ENCODE measurements at places on chromosomes 12 and 14.

- DNase-seq, result no peak
Measured at GRCh38 chr14:39876916-39877315, 444.7 kb upstream of the FBXO33 start.

DNA sequence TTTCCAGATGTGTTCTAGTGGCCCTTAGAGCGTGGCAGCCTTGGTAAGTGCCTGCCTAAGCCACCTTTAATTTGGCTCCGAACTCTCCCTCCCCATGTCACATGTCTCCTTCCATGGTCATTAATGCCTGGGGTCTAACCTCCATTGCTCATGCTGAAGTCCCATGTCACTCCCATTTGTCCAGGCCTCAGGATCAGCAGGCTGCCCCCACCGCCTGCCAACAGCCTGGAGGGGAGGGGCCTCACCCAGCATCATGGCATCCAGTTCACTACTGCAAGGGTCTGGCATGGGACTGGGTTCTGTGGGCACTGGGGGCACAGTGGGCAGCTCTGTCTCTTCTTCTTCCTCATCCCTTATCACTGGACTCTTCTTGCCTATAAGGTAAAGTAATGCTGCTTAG is 4.4 kb downstream of the MMP19 start:
- DNase-seq, result no peak

DNA sequence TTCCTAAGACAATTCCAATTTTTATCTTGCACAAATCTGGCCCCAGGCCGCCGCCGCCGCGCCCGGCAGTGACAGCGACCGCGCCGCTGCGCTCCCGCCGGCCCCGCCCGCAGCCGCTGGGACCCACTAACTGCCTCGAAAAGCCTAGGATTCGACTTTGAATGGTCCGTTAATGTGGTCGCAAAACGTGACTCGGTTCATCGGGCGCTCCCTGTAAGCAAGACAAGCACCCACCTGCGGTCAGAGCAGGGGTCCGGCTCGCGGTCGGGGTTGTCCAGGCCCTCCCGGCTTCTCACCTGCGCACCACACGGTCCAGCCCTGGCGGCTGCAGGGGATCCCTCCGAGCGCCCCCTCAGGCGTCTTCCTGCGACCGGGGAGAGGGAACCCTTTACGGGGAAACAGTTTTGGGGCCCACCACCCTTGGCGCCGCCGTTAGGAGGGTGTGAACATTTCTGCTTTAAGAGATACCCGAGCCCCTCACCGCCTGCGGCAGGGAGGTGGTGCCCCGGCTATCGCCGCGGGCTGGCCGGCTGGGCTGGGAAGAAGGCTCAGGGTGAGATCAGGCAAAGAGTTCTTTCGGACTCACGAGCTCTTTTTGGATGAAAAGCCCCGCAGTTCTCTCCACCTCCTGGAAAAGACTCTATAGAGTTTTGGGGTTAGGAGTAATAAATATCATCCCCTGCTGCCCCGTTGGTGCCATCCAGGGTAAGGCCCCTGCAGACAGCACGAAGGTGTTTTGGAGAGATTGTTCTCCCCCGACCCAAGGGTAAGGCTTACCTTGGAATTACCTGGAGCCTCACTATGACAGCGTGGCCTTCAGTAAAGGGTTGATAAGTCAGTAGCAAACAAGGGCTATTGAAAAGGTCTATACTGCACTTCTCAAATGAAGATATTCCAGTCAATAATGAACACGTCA is 13.6 kb upstream of the FOXJ2 start:
- no peak for DNase-seq

DNA sequence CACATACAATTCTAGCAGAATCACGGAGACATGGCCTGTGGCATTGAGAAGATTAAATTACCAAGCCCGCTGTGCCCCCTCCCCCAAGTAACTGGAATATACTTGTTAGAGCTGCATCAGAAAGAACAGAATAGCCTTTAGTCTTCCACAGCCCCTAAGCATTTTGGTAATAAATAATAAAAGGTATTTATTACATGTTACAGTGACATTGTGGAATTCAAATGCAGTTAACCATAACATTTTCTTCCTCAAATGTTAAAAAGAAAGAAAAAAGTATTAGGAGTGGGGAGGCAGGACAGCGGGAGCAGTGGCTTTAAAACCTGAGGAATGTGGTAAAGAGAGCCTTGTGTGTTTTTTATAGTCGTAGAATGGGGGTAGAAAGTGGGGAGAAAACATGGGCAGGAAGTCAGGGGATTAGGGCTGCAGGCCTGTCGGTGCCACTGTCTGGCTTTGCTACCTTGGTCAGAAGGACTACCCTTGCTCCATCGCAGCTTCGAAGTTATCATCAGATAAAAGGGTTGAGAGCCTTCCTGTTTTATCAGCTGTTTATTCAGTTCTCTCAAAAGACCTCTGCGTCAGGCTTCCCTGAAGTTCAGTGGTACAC is 255.9 kb downstream of the MSRB3 start:
- no peak for DNase-seq

DNA sequence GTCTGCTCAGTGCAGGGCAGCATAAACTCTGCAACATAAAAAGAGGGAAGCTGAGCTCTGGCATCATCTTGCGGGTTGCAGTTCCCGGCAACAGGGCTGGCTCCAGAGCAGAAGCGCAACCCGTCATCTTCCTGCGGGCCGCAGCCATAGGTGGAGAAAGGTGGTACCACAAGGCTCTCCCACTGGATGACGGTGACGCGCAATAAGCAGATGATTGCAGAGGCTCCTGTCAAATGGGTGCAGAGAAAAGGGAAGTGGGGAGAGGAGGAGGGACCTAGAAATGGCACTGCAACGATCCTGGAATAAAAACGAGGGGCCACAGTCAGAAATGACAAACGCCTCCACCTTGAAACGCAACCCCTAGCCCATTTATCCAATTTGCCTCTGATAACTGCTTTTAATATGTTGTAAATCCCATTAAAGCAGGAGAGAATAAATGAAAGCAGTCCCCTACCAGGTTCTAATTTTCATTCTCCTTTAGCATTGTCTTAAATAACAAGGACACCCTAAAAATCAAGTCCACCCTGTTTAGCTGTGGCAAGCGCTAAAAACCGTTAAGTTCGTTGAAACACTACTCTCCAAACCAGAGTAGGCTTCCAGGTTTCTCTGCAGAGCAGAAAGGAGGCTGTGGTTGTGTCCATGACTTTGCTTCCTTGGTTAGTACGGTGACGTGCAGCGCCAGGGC is 30.9 kb upstream of the TUBA1C start:
- peak; percentile 98 for DNase-seq

DNA sequence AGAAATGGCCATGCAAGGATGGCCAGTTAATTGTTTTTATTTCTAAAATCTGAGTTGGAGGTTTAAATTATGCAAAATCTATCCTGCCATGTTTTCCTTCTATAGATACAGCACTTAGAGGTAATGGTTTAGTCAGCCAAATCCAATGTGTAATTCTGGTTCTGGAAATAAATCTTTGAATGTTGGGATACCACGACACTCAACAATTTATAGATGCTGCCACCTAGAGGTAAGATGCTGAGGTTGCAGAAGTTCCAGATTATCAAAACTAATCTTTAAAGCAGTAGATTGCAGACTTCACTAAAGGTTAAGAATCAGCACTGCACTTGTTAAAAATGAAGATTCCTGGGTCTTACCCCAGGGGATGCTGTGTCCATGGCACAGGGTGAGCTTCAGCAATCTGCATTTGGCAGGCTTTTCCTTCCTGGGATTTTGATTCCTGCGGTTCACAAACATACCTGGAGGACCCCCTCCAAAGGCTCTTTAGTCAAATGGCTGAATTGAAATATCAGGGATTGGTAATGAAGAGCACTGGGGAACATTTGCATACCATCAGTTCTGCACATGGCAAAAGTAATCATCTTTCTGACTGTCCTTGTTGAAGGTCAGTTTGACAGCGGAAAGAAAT is 53.4 kb upstream of the ANO4 start:
- DNase-seq, result no peak

- DNase-seq, result no peak
Measured at GRCh38 chr12:40587970-40588369, 104.3 kb upstream of the CNTN1 start.

GRCh38 chr12:56863789-56864188 is 70.4 kb downstream of the SDR9C7 start:
- DNase-seq, result no peak

DNA sequence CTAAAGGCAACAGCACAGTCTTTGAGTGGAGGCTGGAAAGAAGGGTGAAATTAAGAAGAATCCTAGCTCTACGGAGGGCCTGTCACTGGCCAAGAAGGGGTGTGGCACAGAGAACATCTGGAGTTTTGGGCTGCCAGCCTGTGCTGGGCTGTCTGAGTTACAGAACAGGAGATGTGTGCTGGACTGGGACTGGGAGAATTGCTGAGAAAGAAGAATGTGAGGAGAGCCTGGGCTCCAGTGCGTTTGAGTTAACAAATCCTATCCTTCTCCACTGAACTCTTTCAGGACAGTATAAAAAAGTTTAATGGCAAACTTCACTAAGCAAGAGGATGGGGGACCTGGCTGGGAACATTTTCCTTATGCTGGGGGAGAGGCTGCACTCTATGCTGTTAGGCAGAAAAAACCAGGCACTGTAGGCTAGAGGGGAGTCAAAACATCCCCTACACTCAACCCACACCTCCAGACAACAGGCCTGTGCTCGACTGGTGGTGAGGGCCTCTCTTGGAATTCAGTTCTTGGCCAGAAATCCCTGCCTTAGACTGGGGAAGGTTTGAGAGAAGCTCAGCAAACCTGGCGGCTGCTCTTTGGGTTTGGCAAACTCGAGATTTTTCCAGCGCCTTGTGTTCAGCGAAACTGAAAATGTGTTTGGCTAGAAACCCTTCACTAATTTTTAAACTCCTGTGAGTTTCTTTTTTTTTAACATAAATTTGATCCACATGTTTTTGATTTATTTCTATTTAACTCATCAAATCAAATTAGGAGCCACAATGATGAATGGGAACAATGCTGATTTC is 217.3 kb downstream of the MON2 start:
- no peak for DNase-seq

- no peak for DNase-seq
Measured at GRCh38 chr12:68930178-68930577, 2.8 kb downstream of the CPM start.

DNA sequence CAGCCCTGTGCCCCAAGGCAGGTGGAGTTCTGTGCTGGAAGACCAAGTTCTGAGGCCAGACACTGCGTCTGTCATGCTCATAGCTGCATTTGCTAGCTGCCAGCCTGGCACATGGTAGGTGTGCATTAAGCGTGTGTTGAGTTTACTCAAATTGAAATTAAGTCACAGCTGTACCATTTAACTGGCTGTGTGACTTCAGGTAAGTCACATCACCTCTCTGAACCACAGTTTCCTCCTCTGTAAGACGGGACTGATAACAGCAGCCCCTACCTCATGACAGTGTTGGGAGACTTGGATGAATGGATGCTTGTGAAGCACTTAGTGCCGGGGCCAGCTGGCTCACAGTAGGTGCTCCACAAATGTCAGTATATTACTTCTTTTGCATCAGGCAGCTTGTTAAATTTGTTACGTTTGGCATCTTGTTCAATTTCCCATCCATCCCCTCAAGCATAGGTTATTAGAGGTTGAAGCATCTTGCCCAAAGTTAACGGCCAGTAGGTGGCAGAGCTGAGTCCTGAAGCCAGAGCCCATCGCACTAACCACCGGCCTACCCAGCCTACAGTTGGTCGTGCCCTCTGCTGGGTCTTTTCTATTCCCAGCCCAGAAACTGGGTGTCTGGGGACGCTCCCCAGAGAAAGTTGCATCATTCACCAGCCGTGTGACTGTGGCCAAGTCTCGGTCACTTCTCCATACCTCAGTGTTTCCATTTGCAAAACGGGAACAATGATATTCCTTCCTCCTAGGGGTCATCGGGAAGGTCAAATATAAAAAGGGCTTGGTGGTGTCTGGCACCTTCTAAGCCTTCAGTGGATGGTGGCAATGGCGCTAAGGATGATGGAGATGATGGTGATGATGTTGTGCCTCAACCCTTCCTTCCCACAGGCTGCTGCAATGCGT is 4.5 kb downstream of the DAO start:
- DNase-seq, result no peak

GRCh38 chr12:113184098-113184899 is 979 bp downstream of the DDX54 start:
- no peak for DNase-seq

- DNase-seq, result no peak
Measured at GRCh38 chr14:75303381-75303789, 24.8 kb downstream of the FOS start.

DNA sequence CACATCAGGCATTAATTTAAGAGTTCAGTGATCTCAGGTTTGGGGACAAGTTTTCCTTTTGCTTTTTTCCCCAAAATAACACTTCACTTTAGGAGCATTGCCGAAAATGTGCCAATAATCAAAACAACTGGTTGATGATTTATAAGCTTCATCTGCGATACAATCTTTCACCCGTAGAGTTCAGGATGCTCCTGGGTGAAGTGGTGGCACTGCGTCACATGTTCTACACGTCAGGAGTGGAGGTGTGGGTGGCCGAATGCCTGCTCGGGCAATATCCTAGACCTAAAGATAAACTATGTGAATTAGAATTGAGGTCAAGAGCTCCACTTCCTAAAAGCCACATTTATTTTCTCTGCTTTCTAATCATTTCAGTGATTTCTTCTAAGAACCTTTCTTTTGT is 70.9 kb upstream of the DICER1 start:
- no peak for DNase-seq

- DNase-seq, result no peak
Measured at GRCh38 chr12:42221726-42222125, 16.3 kb downstream of the YAF2 start.

DNA sequence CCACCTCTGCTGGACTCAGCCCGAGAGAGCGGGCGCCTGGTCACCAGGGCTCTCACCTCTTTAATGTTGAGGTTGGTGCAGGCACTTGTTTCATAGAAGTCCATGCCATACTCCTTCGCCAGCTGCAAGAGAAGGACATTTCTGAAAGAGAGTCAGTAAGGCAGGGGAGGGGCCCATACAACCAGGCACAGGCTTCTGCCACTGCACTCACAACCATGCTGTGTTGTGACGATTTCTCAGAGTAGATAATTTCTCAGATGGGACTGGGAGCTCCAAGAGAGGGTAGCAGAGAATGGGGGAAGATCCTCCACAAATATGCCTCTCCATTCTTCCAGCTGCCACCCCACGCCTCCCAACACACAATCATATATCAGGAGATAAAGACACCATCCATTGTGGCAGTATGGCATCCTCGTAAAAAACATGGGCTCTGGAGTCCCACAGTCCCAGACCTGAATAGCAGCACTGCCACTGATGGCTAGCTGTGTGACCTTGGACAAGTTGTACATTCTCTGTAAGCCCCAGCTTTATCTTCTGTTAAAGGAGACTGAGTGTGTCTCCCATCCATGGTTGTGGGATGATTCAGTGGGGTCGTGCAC is 6.2 kb upstream of the GPX2 start:
- no peak for DNase-seq

GRCh38 chr12:121776190-121777098 is 17.0 kb downstream of the RHOF start:
- DNase-seq, result no peak

- no peak for DNase-seq
Measured at GRCh38 chr14:39319381-39319780, 85.7 kb downstream of the MIA2 start.
